ENCODE measurements at places on chromosomes 6 and 20.

GRCh38 chr20:20624914-20625313 lies 87.5 kb downstream of the RALGAPA2 start:
- no peaks in the 10 kb centered on the region for H3K27me3 ChIP-seq
- no peaks in the 10 kb centered on the region for H3K36me3 ChIP-seq
- DNase-seq: no peak

DNA sequence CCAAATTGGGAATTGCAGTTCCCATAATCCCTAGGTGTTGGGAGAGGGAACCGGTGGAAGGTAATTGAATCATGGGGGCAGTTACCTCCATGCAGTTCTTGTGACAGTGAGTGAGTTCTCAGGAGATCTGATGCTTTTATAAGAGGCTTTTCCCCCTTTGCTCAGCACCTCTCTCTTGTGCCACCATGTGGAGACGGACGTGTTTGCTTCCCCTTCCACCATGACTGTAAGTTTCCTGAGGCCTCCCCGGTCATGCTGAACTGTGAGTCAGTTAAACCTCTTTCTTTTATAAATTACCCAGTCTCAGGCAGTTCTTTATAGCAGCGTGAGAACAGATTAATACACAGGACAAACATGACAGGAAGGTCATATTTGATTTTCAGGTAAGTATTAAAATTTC lies 25.3 kb upstream of the HECA start:
- no peak for DNase-seq
- 0 out of 2 replicates have a peak, but pooled peaks cover 3% of the 10 kb centered on the region for H3K4me1 ChIP-seq
- H3K27me3 ChIP-seq: no peaks in the 10 kb centered on the region
- no peak overlapping the region for H3K4me3 ChIP-seq
- H3K36me3 ChIP-seq: no peaks in the 10 kb centered on the region
- H3K27ac ChIP-seq: no peak overlapping the region

GRCh38 chr6:138504764-138505689 lies 5.7 kb upstream of the NHSL1 start:
- no peaks in the 10 kb centered on the region for H3K27me3 ChIP-seq
- DNase-seq: no peak
- no peaks in the 10 kb centered on the region for H3K36me3 ChIP-seq
- H3K27ac ChIP-seq: no peak overlapping the region

- peaks cover 13% of the 10 kb centered on the region for H3K4me1 ChIP-seq
- DNase-seq: no peak
- no peaks in the 10 kb centered on the region for H3K36me3 ChIP-seq
- H3K4me3 ChIP-seq: no peak overlapping the region
- no peak overlapping the region for H3K27ac ChIP-seq
Measured at GRCh38 chr6:41901882-41902519, 6.8 kb upstream of the USP49 start.

DNA sequence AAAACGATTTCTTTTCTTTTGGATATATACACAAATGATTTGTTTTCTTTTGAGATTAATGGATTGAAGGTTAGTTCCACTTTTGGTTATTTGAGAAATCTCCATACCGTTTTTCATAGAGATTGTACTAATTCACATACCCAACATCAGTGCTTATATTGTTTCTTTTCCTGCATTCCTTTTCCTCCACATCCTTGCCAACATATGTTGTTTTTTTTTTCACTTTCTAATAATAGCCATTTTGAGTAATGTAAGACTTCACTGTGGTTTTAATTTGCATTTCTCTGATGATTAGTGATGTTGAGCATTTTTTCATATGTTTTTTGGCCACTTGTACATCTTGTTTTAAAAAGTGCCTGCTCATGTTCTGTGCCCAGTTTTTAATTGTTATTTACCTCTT lies 846.4 kb upstream of the EYS start:
- no peaks in the 10 kb centered on the region for H3K36me3 ChIP-seq
- no peaks in the 10 kb centered on the region for H3K27me3 ChIP-seq
- H3K4me3 ChIP-seq: no peak overlapping the region
- peak overlapping the region; percentile 36 for H3K27ac ChIP-seq
- peak; percentile 23 for DNase-seq
- peaks cover 11% of the 10 kb centered on the region for H3K4me1 ChIP-seq

DNA sequence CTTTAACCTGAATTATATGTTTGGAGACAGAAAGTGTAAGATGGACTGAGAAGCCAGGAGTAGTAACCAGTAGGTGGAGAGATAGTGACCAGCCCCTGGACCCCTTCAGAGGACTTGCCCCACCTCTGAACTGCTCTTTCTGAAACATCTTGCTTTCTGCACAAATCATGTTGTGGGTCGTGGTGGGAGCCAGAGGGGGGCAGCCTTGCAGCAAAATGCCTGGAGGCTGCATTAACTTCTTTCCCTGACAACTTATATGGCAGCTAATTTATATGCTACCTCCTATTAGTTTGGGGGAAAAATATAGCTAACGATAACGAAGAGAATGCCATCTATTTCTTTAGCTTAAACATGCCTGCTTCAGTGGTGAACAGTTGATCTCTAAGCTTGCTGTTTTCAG lies 859.8 kb downstream of the MAFB start:
- peak; percentile 23 for DNase-seq
- H3K27ac ChIP-seq: no peak overlapping the region
- H3K4me1 ChIP-seq: no peaks in the 10 kb centered on the region
- H3K4me3 ChIP-seq: no peak overlapping the region
- H3K27me3 ChIP-seq: no peaks in the 10 kb centered on the region

DNA sequence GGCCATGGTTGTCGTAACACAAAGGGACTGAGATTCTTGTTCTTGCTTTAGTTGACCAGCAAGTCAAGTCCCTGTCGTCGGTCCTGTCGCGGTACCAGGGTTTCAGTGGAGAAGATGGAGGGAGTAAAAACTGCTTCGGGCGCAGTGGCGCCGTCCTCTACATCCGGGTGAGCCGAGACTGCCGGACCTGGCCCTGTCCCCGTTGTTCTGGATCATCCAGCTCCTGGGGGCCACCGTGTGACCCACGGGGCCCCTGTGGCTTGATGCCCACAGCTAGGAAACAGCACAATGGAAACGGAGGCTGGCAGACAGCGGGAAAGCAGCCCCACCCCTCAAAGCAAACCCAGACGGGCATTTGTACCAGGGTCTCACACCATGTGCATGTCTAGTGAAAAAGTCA lies 15.0 kb downstream of the MTG2 start:
- H3K4me1 ChIP-seq: no peaks in the 10 kb centered on the region
- no peak for DNase-seq
- H3K36me3 ChIP-seq: no peaks in the 10 kb centered on the region
- no peak overlapping the region for H3K27ac ChIP-seq
- no peaks in the 10 kb centered on the region for H3K27me3 ChIP-seq
- no peak overlapping the region for H3K4me3 ChIP-seq

GRCh38 chr6:159221486-159222170 lies 52.4 kb downstream of the FNDC1 start:
- no peaks in the 10 kb centered on the region for H3K36me3 ChIP-seq
- DNase-seq: no peak
- H3K4me1 ChIP-seq: no peaks in the 10 kb centered on the region
- H3K4me3 ChIP-seq: no peak overlapping the region
- no peaks in the 10 kb centered on the region for H3K27me3 ChIP-seq

GRCh38 chr20:54502179-54502578 lies 26.8 kb downstream of the DOK5 start:
- no peaks in the 10 kb centered on the region for H3K36me3 ChIP-seq
- no peak for DNase-seq
- H3K27ac ChIP-seq: no peak overlapping the region
- H3K27me3 ChIP-seq: no peaks in the 10 kb centered on the region
- no peak overlapping the region for H3K4me3 ChIP-seq

DNA sequence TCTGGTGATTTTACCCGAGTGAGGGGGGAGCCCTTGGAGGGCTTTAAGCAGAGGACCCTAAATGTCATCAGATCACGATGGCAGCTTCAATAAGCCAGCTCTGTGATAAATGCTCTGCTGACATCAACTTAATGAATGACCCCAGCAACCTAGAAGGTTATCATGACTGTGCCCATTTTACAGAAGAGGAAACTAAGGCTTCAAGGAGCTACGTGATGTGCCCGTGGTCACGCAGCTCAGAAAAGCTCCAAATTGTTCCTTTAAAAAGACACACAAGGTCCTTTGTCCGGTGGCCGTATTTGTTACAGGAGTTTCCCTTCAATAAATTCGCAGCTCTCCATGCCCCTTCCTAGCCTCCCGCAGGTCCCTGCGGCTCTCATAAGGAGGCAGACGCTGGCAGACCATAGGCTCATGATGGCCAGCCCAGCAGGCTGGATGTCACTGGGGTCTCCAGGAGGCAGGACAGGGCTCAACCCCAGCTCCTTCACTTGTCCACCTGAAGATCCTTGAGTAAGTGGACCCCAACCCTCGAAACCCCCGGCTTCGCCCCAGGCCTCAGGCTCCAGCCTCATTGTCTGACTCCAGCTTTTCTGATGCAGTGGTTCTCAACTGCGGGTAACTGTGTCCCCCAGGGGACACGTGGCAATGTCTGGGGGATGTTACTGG lies 106.4 kb downstream of the BMP7 start:
- H3K27ac ChIP-seq: no peak overlapping the region
- no peak overlapping the region for H3K4me3 ChIP-seq
- H3K4me1 ChIP-seq: peaks cover 30% of the 10 kb centered on the region
- H3K36me3 ChIP-seq: no peaks in the 10 kb centered on the region

- DNase-seq: no peak
- no peak overlapping the region for H3K4me3 ChIP-seq
- no peak overlapping the region for H3K27ac ChIP-seq
- H3K36me3 ChIP-seq: no peaks in the 10 kb centered on the region
Measured at GRCh38 chr20:7596541-7596940, 343.7 kb downstream of the HAO1 start.

- no peak overlapping the region for H3K4me3 ChIP-seq
- H3K27me3 ChIP-seq: no peaks in the 10 kb centered on the region
- no peak for DNase-seq
- H3K36me3 ChIP-seq: no peaks in the 10 kb centered on the region
- H3K27ac ChIP-seq: no peak overlapping the region
Measured at GRCh38 chr20:15154070-15154469, 816.7 kb upstream of the FLRT3 start.

DNA sequence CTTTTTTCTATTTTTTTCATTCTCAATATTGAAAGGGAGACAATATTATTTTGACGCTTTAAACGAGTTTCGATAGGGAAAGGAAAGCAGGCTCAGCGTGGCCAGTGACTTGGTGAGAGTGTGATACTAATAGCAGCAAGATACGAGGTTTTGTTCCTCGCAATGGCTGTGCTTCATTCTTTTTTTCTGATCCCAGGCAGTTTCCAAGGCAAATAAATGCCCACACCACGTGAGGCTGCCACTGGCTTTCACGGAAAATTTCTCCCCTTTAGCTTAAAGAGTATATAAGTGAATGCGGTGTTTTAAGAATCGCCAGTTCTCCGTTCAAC lies 196.4 kb upstream of the ZNF184 start:
- no peaks in the 10 kb centered on the region for H3K4me1 ChIP-seq
- no peak for DNase-seq
- no peaks in the 10 kb centered on the region for H3K36me3 ChIP-seq
- H3K27ac ChIP-seq: no peak overlapping the region
- H3K4me3 ChIP-seq: peak overlapping the region; percentile 22
- H3K27me3 ChIP-seq: no peaks in the 10 kb centered on the region

DNA sequence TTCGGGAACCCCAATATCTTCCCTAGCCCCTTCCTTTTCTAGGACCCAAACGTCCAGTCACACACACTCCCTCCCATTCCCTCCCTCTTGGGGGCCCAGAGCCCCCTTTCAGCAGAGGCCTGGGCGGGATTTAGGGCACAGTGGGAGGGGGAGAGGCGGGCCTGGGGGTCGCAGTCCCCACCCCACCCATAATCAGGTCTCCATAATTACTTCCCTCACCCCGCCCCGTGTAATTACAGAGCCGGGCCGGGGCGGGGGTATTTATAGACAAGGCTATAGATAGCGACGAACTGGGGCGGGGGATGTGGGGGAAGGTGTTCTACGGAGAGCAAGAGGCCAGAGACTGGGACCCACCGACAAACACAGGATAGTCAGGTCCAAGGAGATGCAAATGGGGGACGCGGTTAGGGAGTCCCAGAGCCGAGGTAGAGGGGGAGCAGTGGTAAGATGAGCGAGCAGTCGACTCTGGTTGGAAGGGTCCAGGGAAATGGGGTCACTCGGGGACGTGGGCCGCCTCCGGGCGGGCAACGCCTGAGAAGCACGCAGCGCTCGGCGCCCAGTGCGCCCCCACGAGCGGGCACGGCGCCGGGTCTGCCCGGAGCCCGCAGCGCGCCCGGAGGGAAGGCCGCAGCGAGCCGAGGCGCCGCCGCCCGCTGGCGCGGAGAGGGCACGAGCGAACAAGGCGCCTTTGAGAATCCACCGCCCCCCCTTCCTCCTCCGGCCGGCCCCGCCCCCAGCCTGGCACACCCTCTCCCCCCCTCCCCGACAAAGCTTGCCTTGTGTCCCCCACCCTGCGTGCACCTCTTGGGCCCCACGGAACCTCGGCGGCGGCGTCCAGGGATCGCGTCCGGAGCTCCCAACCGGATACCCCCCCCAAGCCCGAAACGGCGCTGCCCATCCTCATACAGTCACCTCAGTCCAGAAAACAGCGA lies 670 bp upstream of the COL11A2 start:
- H3K4me3 ChIP-seq: no peak overlapping the region
- H3K27ac ChIP-seq: no peak overlapping the region

GRCh38 chr20:944774-945410 lies 28.8 kb upstream of the ANGPT4 start:
- H3K4me1 ChIP-seq: no peaks in the 10 kb centered on the region
- no peaks in the 10 kb centered on the region for H3K36me3 ChIP-seq
- no peak overlapping the region for H3K27ac ChIP-seq

DNA sequence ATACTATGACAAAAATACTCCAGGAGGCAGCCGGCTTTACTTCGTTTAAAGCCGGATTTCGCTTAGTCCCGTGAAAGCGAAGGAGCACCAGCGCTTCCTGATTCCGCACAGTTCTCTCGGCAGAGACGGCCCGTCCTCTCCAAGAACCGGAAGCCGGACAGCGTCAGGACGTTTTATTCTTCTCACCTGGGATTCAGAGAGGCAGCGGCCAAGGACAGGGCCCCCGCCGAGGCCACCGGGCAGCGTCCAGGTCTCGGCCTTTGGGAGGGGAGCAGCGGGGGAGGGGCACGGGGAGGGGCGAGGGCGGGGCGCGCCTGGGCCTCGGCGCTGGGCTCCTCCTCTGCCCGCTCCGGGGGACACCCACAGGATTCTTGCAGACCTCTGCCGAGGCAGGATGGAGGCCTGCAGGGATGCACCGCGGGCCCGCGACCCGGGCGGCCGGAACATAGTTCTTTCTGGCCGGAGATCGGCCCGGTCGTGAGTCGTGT lies 2.8 kb upstream of the DIDO1 start:
- H3K27ac ChIP-seq: no peak overlapping the region
- H3K4me3 ChIP-seq: no peak overlapping the region
- no peak for DNase-seq
- no peaks in the 10 kb centered on the region for H3K36me3 ChIP-seq

GRCh38 chr6:35786810-35787209 lies 6.0 kb downstream of the CLPSL1 start:
- DNase-seq: no peak
- H3K4me1 ChIP-seq: no peaks in the 10 kb centered on the region
- H3K36me3 ChIP-seq: no peaks in the 10 kb centered on the region

- no peak for DNase-seq
- no peaks in the 10 kb centered on the region for H3K4me1 ChIP-seq
- H3K4me3 ChIP-seq: no peak overlapping the region
- H3K27me3 ChIP-seq: no peaks in the 10 kb centered on the region
Measured at GRCh38 chr6:145086197-145086596, 649.1 kb downstream of the EPM2A start.
